Naive thymus-derived CD4-positive, alpha-beta T cell (primary cell): ENCODE measurements at places on chromosomes 2 and 18. TPM values are rescaled to one million over a fixed set of nuclear protein-coding genes. Genes with fewer than 3 reads are reported as not detected.

POTEE gene
- 0.16 TPM for total RNA-seq

GRCh38 chr2:179263446-179264367, 925 bp downstream of the SESTD1 start:
- H3K4me1 ChIP-seq = peaks cover 5% of the 10 kb centered on the region
- H3K4me3 ChIP-seq = peak overlapping the region; percentile 49
- no peaks in the 10 kb centered on the region for H3K27me3 ChIP-seq
- peak overlapping the region; percentile 60 for H3K27ac ChIP-seq
- DNase-seq = no peak
- H3K36me3 ChIP-seq = no peaks in the 10 kb centered on the region

SCYGR4 gene
- total RNA-seq = not detected

DNA sequence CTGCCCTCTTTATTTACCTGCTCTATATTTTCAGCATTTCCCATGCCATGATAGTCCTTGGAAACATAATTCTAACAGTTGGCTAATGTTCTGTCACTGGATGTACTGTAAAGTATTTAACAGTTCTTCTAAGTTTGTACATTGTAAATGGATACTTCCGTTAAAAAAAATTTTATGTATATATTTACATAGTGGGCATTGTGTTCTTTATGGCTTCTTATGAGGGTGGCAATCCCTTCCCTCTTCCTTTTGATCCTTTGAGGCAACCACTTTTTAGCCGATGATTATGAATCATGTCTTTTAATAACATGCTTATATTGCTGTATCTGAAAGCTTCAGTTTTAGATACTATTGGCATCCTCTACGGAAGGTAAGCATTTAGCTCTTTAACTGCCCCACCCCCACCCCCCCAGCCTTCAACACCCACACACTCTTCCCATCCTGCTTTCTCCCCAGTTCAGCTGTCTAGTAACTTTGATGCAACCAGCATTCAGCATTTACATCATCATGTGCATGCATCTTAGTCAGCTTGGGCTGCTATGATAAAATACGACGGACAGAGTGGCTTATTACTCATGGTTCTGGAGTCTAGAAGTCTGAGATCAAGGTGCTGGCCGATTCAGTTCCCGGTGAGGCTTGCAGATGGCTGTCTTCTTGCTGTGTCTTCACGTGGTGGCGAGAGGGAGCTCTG, 21.0 kb upstream of the EDAR start:
- H3K36me3 ChIP-seq = no peaks in the 10 kb centered on the region
- no peaks in the 10 kb centered on the region for H3K27me3 ChIP-seq
- no peak for DNase-seq
- H3K4me3 ChIP-seq = no peak overlapping the region
- no peak overlapping the region for H3K27ac ChIP-seq

KCNF1 gene
- not detected for total RNA-seq

DNA sequence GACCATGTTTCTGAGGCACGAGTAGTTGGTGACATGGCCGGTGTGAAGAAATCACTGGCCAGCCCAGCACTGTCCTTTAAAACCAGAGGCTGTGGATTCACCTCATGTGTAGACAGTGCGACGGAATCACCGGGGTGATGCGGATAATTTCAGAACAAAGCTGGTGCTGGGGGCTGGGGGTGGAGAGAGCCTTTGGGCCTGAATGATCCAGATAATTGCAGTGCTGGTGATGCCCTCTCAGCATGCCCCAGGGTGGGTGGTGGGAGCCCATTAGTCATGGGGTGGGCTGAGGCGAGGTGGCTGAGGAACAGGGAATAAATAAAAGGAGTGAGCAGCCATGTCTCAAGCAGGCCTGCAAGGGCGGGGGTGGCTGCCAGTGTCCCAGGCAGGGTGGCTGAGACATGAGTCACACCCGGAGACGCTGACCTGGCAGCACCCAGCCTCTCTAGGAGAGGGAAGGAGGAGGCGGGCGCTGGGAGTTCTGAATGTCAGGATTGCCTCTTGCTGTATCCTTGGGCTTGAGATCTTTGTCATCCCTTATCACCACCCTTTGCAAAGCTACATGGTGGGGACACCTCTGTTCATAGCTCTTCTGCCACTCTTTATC, 151.1 kb upstream of the MSH6 start:
- no peaks in the 10 kb centered on the region for H3K4me1 ChIP-seq
- no peak for DNase-seq
- H3K27ac ChIP-seq = no peak overlapping the region
- H3K27me3 ChIP-seq = no peaks in the 10 kb centered on the region
